ENCODE measurements at places on chromosomes 1 and 21.

DNA sequence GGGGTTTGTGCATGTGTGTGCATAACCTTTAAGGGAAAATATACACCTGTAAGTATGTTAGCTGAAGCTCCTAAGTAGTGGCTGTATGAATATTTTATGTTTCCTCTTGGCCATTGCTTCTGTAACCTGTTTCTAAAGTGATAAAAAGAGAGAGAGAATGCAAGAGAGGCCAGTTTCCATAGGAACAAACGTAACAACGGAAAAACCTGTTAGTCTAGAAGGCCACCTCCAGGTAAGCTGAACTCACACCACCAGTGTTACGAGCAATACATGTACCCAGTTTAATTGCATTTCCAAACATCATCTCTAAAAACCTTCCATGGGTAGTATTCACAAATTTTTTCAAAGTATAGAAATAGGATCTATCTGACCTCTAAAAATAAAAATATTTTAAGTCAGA lies 63.1 kb downstream of the PLPPR4 start:
- no peak for DNase-seq

DNA sequence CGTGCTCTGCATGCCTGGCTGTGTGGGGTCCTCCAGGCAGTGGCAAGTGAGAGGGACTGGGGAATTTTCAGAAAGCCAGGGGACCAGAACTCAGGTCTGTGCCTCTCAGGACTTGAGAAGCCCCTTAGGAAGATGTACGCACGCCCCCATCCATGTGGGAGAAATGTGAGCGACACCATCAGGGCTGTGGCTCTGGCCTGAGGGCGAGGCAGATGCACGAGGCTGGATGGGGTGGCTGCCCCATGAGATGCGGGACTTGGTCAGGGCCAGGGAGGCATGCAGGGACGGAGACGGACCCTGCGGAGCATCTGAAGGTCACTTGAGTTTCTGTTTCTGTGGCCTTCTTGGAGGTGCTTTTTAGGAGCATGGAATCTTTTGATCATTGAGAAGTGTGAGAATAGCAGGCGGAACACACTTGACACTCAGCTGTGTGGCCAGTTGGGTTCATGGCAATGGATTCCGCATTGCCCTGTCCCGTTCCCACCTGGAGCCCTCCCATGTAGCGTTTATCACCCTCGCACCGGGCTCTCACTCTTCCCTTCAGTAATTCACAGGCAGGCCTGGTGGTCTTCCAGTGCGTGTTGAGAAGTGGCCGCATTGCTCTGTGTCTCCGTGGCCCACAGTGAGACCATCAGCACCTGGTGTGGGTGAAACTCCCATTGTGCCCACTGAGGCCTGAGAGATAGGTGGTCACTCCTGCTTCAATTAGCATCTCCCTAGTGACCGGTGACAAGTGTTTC lies 30.7 kb upstream of the ACTRT2 start:
- DNase-seq: no peak

- no peak for DNase-seq
Measured at GRCh38 chr1:90902672-90903071, 119.2 kb downstream of the ZNF644 start.

- no peak for DNase-seq
Measured at GRCh38 chr1:38919130-38919529, 22.5 kb downstream of the RHBDL2 start.

DNA sequence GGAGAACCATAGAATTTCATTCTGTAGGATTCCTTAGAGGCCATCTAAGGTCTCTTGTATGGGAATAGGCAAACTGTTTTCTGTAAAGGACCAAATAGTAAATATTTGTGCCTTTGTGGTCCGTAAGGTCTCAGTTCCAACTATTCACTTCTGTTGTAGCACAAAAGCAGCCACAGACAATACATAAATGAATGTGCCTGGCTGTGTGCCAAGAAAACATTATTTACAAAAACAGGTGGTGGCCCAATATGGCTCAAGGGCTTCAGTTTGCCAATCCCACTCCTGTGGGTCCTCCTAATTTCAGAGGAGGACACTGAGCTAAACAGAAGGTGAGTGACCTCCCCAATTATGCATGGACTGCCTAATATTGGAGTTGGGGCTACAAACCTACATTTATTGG lies 67.6 kb upstream of the EDEM3 start:
- no peak for DNase-seq

Data from CD14-positive monocyte (primary cell).